ENCODE measurements at places on chromosomes 11 and 22. TPM values are rescaled to one million over a fixed set of nuclear protein-coding genes. Genes with fewer than 3 reads are reported as not detected.
A peak's percentile ranks its signal among the peaks of the same experiment; 100 is the strongest.

GRCh38 chr22:50190182-50190940 lies 4.6 kb downstream of the TRABD start:
- no peak for DNase-seq

Gene ANO1
- total RNA-seq, result not detected

DNA sequence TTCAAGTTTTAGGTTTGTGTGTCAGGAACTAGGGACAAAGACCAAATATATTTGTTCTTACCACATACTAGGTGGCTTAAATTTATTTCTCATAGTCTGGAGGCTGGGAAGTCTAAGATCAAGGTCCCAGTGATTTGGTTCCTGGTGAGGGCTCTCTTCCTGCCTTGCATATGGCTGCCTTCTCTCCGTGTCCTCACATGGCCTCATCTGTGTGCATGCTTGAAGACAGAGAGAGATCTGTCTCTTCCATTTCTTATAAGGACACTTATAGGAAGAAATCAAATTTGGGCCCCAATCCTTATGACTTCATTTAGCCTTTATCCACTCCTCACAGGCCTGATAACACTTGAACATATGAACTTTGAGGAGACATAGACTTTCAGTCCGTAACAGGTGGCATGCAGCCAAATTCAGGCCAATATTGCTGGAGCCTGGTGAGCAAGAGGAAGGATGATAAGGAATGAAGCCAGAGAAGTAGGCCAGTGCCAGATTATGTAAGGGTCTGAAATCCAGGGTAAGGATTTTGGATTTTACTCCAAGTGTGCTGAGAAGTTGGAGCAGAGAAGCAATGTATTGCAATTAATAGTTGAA lies 35.1 kb downstream of the TTC17 start:
- DNase-seq, result no peak

DNA sequence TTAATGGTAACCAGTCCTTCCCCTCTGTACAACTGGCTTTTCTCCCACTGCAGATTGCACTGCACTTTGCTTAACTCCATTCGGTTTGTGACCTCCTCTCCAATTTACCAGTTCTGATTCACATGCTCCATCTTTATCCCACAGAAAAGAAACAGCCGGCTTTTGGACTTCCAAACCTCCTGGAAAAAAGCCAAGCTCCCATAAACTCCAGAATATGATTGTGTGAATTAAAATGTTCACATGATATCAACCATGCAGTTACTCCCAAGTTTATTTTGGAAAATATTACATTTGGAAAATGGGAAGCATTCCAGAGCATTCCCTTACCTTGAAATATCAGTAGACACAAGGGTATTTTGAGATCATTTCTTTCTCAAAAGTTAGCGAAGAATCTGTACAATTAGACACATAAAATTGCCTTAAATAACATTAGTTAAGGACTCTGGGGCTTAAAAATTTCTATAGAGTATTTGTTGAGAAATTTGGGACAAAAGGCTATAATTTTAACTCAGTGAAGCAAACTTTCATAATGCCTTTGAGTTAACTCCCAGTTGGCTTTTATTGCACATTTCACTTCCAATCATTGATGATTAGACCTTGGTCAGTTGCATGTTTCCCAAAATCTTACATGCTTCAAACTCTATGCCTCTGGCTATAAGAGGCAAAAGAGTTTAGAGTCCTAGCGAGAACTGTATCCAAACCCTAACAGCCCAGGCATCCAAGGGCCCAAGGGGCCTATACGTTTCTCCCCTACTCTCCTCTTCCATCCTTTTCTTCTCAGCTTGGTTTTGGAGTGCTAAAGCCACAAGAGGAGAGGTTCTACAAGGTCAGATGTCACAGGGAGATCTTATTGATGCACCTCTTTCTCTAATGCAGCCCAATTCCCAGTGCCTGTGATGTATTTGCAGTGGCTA lies 23.6 kb upstream of the TMEM135 start:
- DNase-seq, result no peak

DNA sequence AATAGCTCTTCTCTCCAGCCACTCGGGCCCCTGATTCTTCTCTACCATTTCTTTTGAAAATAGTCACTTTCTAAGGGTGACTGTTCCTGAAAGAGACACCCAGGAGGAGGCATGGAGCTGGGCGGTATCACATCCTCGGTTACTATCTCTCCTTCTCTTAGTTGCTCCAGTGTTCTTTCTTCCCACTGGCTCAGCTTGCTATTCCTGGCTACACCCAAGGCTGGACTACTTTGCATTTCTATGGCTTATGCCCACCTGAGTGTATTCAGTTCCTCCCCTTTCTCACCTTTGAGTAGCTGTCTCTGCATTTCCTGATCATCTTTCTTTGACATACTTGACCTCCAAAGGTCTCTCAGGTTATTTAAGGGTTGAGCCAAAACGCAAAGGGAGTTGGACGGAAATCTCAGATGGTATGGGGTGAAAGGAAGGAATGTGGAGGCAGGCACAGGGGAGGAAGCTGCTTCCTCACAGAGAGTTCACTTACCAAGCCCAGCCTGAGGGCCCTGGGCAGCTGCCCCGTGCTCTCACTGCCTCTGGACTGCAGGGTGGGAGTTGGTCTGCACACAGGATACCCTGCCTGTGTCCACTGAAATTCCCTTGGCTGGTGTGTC lies 155.7 kb downstream of the SNX19 start:
- DNase-seq, result no peak

DNA sequence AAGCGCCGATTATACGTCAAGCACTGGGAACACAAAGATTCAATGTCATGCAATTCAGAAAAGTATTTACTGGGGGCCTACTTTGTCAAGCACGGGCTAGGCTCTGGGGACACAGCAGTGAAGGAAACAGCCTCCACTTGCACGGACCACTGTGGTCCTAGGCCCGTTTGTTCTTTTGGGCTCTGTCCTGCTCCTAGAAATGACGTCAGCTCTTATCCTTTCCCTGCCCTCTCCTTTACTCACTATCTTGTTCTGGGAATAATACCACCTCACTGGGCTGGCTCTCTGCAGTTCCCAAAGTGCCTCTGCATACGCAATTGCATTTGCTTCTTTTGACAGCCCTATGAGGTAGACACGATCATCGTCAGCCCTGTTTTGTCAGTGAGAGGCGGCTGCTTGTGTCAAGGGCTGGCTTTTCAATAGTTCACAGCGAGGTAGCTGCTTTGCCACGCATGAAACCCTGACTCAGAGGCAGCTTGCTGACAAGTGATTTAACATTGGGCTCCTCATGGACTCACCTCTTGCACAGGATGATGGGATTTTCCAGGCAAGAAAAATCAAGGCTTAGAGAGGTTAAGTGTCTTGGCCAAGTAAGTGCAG lies 22.9 kb upstream of the IGSF22 start:
- no peak for DNase-seq

DNA sequence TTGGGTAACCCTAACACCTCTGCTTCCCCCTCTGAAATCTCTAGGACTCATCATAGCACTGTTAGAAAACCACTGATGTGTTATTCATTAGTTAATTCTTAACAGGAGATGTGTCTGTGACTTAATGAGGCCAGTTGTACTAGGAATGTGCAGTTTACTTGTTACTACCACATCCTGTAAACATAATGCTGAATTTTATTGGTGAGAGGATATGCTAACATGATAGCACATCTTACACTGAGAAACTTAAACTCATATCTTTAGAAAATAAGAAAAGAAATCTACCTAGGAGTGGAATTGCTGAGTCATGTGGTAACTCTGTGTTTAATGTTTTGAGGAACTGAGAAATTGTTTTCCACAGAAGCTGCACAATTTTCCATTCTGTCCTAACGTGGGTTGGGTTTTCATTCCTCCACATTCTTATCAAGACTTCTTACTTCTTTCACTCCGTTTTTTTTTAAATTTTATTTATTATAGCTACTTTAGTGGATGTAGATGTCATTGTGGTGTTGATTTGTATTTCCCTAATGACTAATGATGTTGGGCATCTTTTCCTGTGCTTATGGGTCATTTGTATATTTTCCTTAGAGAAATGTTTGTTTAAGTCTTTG lies 33.7 kb downstream of the RNF121 start:
- peak; percentile 83 for DNase-seq

- DNase-seq, result no peak
Measured at GRCh38 chr11:130389335-130389935, 39.0 kb downstream of the ADAMTS8 start.

GRCh38 chr11:57140568-57140967 lies 41.2 kb upstream of the LRRC55 start:
- DNase-seq, result no peak

- DNase-seq, result no peak
Measured at GRCh38 chr22:48751539-48752437, 1075.9 kb downstream of the BRD1 start.

- peak; percentile 94 for DNase-seq
Measured at GRCh38 chr22:38802671-38803121, 8.8 kb upstream of the DNAL4 start.

Gene CHRM1
- not detected for total RNA-seq

GRCh38 chr11:120750647-120751549 lies 239.3 kb downstream of the GRIK4 start:
- DNase-seq, result no peak

Gene DUSP8
- total RNA-seq, result 3.5 TPM

- DNase-seq, result no peak
Measured at GRCh38 chr11:121350314-121351082, 57.9 kb downstream of the SC5D start.

Data from M059J (cell line).